SHP77 (cell line): ENCODE measurements at places on chromosomes 4 and X.

GRCh38 chr4:36267486-36268268 is 13.7 kb upstream of the DTHD1 start:
- no peak for DNase-seq

- no peak for DNase-seq
These were observed 9.7 kb upstream of the SORCS2 start for GRCh38 chr4:7182616-7183015.

- DNase-seq = no peak
These were observed 128.5 kb upstream of the TSPAN5 start for GRCh38 chr4:98786866-98787265.

- no peak for DNase-seq
These were observed 106.1 kb upstream of the TMEM150C start for GRCh38 chr4:82667761-82668480.

- no peak for DNase-seq
These were observed 193.4 kb downstream of the LRBA start for GRCh38 chr4:150821641-150822040.

DNA sequence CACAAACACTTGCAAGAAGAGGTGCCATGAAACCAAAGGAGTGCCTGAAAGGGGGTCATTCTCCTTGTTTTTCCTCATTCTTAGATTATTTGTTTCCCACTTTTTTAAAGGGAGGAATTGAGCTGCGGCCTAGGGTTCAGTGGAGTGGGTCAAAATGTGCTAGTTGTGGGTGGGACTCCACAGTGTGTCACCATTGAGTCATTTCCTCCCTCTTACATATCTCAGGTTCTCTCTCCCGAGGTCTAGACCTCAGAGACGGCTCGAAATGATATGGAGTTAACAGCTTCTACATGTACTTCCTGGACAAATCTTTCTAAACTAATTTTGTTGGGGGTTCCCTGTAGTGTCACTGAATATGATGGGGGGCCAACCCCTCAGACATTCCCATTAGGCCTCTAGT is 328.4 kb upstream of the SPANXN1 start:
- no peak for DNase-seq

- DNase-seq = no peak
These were observed 834.6 kb upstream of the AMOT start for GRCh38 chrX:113675278-113675677.

- DNase-seq = no peak
These were observed 64.7 kb upstream of the PCDH10 start for GRCh38 chr4:133084421-133084820.

- DNase-seq = no peak
These were observed 38.7 kb downstream of the PCGF3 start for GRCh38 chr4:744212-744841.

DNA sequence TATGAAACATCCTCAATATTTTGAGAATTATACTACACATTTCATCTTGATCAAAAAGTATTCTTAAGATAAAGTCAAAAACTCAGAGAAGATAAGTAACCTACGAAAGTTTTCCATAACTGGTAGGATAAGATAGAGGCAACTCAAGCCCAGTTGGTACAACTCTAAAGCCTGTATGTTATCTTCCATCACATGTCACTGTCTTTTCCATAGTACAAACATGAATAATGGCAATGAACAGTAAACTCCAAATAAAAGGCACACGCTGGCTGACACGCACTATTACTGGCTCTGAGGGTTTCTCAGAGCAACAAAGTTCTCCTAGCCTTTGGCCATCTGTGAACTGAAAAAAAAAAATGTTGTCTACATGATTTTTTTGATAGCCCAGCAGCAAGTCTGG is 27.2 kb downstream of the LIN54 start:
- no peak for DNase-seq

DNA sequence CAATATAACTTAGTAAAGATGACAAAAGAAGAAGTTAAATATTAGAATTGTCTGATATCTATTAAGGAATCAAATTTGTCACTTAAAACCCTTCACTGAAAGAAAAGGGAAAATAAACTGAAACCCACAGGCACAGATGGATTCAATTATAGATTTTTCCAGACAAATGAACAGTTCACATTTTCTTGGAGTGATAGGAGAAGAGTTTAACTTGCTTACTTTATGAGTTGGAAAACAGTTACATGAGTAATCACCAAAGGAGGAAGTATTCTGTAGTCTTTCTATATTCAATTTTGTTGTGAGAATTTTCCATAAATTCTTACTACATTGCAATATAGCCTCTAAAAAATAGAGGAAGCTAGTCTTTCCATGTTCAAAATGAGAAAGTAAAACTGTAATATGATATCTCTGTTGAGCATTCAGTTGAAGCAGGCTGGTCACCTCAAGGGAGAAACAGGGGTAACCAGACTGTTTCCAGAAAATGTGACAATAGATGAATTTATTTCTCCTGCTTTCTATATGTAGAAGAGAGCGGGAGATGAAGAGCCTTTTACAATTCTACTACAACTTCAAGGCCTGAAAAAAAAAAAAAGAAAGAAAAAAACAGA is 330.3 kb upstream of the EPHA5 start:
- no peak for DNase-seq

DNA sequence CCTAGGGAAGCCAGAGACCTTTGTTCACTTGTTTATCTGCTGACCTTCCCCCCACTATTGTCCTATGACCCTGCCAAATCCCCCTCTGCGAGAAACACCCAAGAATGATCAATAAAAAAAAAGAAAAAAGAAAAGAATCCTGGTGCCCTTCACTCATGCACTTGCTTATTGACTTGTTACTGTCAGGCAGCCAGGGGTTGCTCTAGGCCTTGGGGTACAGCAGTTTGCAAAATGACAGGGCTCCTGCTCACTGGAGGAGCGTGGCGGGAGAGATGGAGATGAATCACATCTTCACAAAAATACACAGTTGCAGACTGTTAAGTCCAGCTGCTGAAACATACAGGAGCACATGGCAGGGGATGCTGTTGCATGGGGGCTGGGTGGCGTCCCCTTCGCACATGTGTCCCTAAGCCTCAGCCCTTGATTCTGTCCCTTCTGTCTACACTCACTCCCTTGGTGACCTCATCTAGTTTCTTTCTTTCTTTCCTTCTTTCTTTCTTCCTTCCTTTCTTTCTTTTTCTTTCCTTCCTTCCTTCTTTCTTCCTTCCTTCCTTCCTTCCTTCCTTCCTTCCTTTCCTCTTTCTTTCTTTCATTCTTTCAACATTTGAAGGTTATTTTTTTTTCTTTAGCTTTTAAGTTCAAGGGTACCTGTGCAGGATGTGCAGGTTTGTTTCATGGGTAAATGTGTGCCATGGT is 16.9 kb upstream of the TMEM271 start:
- DNase-seq = no peak

GRCh38 chr4:157170321-157170720 is 50.2 kb upstream of the GRIA2 start:
- DNase-seq = no peak

- no peak for DNase-seq
These were observed 137.4 kb upstream of the STIM2 start for GRCh38 chr4:26723216-26723615.

DNA sequence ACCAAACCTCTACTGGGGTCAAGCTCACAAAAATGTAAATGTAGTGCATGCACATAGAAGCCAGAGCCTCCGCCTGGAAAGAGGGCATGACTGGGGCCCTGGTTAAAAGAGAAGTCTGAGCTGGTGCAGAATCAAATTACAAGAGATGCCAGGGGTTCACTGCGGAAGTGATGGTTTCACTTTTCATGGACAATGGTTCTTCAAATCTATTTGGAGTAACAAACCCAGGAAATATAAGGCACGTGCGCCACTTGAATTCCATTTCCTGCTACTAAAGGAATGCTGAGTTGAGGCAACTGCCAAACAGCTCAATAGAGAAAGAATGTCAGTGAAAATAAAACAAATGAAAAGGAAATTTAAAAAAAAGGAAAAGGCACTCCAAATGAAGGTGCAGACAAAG is 79.8 kb downstream of the FUNDC1 start:
- no peak for DNase-seq

GRCh38 chr4:176489001-176489400 is 169.2 kb downstream of the SPCS3 start:
- no peak for DNase-seq

- DNase-seq = no peak
These were observed 27.7 kb upstream of the ACSL1 start for GRCh38 chr4:184853436-184853835.

DNA sequence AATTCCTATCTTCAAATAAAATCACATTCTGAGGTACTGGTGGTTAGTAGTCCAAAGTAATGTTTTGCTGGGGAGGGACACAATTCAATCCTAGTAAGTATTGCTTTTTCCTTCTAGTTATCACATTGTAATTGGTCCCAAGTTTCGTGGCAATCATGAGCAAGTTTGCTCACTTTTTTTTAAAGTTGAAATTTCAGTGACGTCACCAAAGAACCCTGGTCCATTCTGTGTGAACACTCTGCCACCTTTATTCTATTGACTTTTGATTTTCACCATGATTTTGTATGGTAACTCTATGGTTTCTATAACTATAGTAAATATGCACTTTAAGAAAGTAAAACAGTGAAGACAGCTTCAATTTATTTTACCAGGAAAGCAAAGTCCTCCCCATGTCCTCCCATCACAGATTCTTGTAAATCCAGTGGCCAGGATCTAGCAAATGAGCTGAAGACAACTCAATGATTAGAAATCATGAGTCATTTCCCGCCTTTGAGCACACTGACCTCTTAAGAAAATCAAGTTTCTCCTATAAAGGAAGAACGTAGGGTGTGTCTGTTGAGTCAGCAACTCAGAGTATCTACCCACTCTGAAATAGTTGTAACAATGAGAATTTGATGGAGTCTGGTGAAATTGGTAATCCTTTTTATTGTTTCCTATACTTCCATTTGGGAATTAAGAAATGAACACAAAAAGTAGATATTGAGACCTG is 1306.6 kb upstream of the PABPC4L start:
- DNase-seq = no peak

DNA sequence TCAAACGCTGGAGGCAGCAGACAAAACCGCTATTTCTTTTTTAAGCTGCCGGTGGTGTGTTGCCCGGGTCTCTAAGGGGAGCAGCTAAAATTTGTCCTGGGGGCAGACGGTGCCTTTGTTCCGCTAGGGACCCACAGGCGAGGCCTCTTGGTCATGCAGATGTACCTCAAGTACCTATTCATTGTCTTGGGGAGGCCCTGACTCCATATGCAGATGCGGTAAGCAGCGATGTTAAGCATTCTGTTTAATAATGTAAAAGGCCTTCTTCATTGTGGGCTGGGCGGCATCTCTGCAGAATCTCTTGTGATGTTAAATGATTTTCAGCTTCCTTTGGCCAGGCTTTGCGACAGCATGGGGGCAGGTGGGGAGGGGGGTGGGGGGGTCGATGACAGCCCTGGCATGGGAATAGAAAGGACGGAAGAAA is 98.9 kb upstream of the PJA1 start:
- no peak for DNase-seq
